ENCODE measurements at places on chromosomes 7 and 10.

DNA sequence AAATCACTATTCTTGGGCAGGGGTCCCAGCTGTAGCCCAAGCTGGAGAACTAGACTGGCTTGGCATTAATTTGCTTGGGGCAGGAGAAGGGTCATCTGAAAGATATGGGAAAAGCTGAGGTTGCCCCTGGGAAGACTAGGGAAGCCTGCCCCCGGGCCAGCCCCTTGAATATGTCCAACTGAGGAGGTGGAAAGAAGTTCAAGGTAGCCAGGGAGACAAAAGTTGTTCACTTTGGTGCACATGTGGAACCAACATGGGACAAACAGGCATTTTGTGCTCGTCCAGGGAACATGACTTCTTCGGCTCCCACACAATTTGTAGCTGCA, 1.4 kb upstream of the LRRC61 start:
- DNase-seq, result no peak

DNA sequence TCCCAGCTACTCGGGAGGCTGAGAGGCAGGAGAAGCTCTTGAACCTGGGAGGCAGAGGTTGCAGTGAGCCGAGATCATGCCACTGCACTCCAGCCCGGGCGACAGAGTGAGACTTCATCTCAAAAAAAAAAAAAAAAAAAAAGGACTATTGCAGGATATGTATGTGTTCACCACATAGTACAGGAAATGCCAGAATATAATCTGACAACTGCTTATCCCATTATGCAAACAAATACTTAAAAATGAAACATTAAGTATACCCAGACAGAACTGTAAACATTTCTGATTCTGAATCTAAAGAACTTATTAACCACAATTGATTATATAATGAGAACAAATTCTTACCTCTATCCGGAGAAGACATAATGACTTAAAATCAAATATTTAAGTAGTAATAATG, 18.7 kb downstream of the DKK1 start:
- DNase-seq, result no peak

GRCh38 chr7:136134503-136134902, 157.3 kb upstream of the MTPN start:
- no peak for DNase-seq

DNA sequence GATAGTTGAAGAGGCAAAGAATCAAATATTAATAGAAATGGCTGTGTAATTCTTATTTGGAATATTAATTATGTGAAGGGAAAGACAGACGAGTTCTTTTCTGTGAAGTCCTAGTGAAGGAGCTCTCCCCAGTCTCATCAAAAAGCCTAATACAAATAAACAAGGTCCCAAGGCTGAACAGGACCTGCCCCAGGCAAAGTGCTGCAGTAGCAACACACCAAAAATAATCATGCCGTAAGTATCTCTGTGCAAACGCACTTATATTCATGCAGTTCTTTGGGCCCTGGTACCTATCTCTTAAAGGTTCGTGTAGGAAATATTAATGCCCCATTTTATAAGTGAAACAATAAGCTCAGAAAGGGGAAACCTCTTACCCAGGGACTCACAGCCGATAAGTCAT, 12.2 kb upstream of the CHST15 start:
- DNase-seq, result no peak

GRCh38 chr10:29849126-29849833, 210.1 kb downstream of the JCAD start:
- DNase-seq, result peak; percentile 24

DNA sequence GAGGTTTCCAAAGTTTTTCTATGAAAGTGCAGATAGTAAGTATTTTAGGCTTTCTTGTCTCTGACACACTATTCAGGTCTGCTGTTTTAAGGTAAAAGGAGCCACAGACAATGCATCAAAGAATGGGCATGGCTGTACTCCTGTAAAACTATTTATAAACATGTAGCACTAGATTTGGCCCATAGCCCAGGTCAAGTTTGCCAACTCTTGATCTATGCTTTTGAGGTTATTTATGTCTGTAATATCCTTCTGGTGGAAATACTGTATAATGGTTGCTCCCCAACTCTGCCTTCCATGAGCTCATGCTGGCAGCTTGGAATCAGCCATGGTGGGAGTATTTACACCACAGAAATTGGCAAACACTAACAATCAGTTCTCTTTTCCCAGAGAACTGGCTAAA, 244.6 kb downstream of the BUB3 start:
- DNase-seq, result no peak

DNA sequence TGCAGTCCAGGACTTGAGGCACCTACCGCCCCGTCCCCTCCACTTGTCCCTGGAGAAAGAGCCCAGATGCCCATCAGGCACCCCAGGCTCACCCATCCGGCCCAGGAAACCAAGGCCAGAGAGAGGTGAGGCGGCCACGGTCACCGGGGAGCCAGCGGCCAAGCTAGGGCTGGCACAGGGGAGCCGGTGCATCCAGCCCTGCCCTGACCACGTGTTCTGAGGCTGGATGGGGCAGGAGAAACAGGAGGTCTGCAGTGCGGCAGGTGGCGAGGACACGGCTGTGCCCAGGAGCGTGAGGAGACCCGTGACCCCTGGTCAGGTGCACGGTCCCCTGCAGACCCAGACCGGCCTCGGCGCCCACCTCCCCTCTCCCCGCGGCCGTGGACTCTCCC, 27.6 kb downstream of the UNCX start:
- no peak for DNase-seq
